LHCN-M2 (cell line): ENCODE measurements at places on chromosomes 16 and 17. TPM values are rescaled to one million over a fixed set of nuclear protein-coding genes. Genes with fewer than 3 reads are reported as not detected.

CD300LB gene
- total RNA-seq, result not detected in 2 replicates

FBXW10B gene
- 0.83 and 1.1 TPM in 2 replicates for total RNA-seq

CTF1 gene
- 2.5 and 4.1 TPM in 2 replicates for total RNA-seq

FAM83G gene
- total RNA-seq, result 8.0 and 9.2 TPM in 2 replicates

AXIN2 gene
- 1.3 and 1.4 TPM in 2 replicates for total RNA-seq

MLYCD gene
- total RNA-seq, result 2.4 and 2.7 TPM in 2 replicates

DNA sequence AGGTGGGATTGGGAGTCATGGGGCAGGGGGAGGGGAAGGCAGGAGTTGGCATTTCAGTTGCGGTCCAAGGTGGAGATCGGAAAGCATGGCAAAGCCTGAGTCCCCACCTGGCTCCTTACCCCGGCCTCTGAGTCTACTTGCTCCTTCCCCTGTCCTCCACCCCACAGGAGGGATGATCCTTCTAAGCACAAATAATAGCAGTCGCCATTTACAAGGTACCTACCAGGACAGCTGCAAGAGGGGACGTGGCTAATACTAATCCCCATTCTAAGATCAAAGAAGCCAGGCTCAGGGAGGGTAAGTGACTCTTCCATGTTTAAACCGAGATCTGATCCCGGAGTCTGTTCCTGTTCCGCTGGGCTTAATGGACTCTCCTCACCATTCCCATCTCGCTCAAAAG, 396.3 kb downstream of the SLC39A11 start:
- DNase-seq, result no peak

- DNase-seq, result no peak
These were observed 239.0 kb upstream of the CACNG5 start for GRCh38 chr17:66595893-66596292.

GRCh38 chr17:57257195-57257894, 1.0 kb downstream of the MSI2 start:
- no peak for DNase-seq

DNA sequence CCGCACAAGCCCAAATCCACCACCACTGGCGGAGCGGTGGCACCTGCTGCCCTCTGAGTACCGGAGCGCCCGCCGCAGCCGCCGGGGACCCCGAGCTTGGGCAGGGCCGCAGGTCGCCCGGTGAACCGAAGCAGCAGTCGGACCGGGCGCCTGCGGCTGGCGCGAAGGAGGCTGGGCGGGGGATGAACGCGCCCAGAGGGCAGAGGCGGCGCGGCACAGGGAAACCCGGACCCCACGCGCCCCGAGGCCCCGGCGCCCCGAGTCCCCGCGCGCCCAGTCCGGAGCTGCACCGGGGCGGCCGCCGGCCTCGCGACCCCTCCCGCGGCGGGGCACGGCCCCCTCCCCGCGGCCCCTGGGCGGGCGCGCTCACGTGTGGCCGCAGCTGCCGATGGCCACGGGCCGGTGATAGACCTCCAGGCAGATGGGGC, 393 bp downstream of the RNF166 start:
- DNase-seq, result no peak

- no peak for DNase-seq
These were observed 32.6 kb downstream of the RAI1 start for GRCh38 chr17:17713839-17714238.

GRCh38 chr16:81818568-81818896, 39.4 kb downstream of the PLCG2 start:
- DNase-seq, result no peak

DNA sequence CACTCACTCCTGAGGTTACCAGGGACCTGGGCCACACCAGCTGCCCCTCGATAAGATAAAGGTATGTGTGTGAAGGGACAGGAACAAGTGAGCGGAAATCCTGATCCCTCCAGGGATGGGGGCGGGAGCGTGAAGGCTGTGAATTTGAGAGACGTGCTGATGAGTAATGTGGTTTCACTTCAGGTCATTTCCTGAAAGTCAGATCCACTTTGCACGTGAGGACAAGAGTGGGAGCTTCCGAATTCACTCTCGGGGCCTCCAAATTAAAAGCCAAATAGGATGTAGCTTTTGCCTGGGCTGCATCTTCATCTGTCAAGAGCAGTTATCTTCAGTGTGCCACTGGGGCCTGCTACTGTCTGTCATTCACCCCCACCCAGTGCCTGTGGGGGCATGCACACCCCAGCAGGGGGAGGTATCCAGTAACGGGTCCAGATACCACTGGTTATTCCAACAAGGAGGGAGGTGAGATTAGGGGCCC, 87.4 kb upstream of the LHX1 start:
- peak; percentile 33 for DNase-seq

DNA sequence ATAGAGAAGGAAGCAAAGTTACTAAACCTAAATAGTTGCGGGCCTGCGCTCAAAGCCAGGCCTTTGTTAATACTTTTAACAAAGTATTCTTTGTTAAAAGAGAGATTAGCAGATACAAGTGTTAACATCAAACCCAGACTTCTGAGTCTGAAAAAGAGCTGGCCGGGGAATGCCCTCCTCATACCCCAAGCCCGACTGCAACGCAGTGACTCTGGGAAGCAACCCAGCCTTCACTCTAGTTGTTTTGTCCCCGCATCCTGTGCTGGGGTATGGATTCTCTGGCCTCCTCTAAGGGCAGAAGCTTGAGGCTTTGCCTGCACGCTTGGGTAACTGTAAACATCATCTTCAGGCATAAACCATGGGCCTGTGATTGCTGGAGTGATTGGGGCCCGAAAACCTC, 48.3 kb downstream of the ADCY7 start:
- DNase-seq, result no peak

- DNase-seq, result no peak
These were observed 498 bp upstream of the PLEKHG4 start for GRCh38 chr16:67278773-67279295.

GRCh38 chr17:29722411-29723198, 99.9 kb upstream of the CORO6 start:
- no peak for DNase-seq

- no peak for DNase-seq
These were observed 9.9 kb downstream of the FMNL1 start for GRCh38 chr17:45231481-45232116.

- no peak for DNase-seq
These were observed 351 bp downstream of the MYL4 start for GRCh38 chr17:47209499-47209898.

- DNase-seq, result no peak
These were observed 53.6 kb upstream of the ANKFN1 start for GRCh38 chr17:56099649-56100048.

GRCh38 chr16:22213236-22213635, 7.2 kb downstream of the EEF2K start:
- DNase-seq, result no peak

DNA sequence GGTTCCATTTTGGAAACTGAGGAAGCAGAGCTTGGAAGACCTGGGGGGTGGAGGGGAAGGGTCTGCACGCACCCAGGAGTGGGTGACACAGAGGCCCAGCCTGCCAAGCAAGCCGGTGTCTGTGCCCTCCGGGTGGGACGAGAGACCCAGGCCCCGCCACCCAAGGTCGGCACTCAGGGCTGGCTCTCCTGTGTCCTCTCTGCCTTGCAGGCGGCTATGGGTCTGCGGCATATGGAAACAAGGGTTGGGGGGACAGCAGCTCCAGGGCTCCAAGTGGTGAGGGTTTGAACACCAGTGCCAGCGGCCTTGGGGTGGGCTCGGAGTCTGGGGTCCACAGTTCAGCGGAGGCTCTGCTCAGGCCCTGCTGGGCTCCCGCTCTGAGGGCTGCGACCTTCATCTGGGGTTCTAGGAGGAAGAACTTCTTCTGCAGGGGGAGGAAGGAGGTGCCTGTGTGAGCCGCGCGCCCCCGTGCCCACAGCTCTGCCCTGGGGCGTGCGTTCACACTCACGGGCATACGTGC, 4.6 kb upstream of the CD7 start:
- no peak for DNase-seq

- no peak for DNase-seq
These were observed 3.6 kb upstream of the ITGA3 start for GRCh38 chr17:50052241-50052796.

GRCh38 chr17:77841742-77842527, 116.6 kb upstream of the TNRC6C start:
- DNase-seq, result no peak

DNA sequence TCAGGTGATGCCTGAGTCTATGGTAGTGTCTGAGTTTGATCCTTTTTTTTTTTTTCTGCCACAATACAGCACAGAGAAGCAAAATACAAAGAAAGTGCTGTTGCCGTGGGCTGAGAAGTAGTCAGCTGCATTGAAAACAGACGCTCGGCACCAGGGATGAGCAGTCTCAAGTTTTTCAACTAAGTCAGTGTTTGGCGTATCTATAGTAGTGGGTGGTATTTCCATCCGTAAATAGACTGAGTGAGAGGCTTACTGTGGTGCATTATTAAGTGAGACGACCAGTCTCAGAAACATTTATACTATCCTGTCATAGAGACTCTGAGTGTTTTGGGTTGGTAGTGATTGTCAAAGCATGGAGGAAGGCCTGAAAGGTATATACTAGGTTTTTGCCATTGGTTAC, 221.3 kb downstream of the SNX29 start:
- DNase-seq, result no peak

DNA sequence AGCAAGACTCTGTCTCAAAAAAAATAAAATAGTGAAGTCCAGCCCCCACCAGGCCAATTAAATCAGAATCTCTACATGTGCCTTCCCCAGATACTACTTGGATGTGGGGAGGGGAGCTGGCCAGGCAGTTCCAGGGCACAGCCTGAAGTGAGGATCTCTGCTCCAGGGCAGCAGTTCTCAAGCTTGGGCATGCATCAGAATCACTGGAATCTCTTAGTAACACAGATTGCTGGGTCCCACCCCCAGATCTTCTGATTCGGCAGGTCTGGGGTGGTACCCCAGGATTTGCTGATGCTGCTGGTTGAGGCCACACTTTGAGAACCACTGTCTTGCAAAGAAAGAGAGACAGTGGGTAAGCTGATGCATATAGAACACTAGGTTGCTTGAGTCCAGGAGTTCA, 8.3 kb upstream of the CDH5 start:
- no peak for DNase-seq

GRCh38 chr17:55842405-55843158, 91.7 kb downstream of the PCTP start:
- DNase-seq, result no peak

- DNase-seq, result peak; percentile 56
These were observed 26.4 kb downstream of the NMT1 start for GRCh38 chr17:45087504-45087975.

DNA sequence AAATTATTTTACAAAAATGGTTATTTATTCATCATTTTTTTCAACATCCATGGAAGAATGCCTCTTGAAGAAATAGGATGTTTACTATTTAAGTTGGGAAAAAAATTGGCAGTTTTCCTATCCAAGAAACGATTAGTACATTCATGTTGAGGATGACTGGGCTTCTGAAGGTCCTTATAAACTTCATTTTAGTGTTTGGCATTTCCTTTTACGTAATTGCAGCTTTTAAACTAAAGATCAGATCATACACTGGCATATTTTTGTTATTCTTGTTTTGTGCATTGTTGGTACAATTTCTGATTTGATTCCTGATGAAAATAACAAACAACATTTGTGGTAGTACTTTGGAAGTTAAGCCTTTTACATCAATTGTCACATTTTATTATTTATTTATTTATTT, 11.5 kb downstream of the KCNJ16 start:
- no peak for DNase-seq

GRCh38 chr17:77332981-77333685, 192.4 kb downstream of the SEC14L1 start:
- DNase-seq, result peak; percentile 98

GRCh38 chr17:82972836-82973372, 106.5 kb upstream of the METRNL start:
- DNase-seq, result no peak

DNA sequence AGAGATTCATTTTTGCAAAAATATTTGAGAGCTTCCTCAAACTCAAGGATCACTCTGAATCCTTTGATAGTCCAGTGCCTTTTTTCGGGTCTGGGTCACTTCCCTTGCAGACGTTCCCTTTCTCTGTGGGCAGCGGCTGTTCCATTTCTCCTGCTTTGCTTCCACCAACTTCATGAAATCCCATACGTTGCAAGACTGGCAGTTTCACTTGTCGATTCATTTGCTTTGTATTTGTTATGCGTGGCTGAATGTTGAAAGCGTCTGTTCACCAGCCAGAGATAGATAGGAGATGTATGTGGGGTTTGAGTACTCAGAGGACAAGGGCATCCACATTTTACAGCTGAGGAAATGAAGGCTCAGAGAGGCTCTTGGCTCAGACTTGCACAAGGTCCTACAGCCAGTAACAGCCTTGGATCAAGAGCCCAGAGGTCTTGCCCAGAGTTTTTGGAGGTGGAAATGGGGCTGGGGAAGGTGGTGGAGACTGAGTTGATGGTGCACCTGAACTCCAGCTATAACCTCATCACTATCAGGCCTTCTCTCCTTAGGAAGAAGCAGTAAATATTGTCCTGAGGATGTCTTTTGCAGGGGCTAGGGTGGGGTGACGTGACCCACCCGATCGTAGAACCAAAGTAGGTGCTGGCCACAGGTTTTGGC, 1.3 kb upstream of the CCDC102A start:
- DNase-seq, result no peak
